Retina (tissue), 1 donor: ENCODE measurements at places on chromosomes 13 and 19.

DNA sequence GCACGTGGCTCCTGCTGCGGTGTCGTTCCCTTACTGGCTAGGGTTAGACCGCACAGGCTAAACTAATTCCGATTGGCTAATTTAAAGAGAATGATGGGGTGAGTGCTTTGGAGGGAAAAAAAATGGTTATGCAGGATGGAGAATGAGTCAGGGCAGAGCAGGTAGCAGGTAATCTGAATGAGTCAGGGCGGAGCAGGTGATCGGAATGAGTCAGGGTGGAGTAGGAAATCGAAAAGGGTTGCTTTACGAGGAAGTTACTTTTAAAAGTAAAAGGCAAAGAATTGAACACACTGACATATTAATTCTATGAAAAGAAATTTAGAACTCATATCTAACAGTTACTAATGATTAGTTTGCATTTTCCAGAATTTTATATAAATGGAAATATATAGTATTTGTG, 335.5 kb downstream of the FOXO1 start:
- DNase-seq: no peak

- DNase-seq: peak; percentile 6
Measured at GRCh38 chr13:104875038-104875754, 1660.3 kb downstream of the EFNB2 start.

GRCh38 chr19:4455719-4456475, 1.7 kb downstream of the UBXN6 start:
- peak; percentile 34 for DNase-seq

GRCh38 chr19:4198467-4199126, 16.1 kb downstream of the ANKRD24 start:
- no peak for DNase-seq

- DNase-seq: no peak
Measured at GRCh38 chr13:102699504-102699903, 4.7 kb upstream of the METTL21C start.

- no peak for DNase-seq
Measured at GRCh38 chr13:111548301-111548700, 227.9 kb downstream of the TEX29 start.

DNA sequence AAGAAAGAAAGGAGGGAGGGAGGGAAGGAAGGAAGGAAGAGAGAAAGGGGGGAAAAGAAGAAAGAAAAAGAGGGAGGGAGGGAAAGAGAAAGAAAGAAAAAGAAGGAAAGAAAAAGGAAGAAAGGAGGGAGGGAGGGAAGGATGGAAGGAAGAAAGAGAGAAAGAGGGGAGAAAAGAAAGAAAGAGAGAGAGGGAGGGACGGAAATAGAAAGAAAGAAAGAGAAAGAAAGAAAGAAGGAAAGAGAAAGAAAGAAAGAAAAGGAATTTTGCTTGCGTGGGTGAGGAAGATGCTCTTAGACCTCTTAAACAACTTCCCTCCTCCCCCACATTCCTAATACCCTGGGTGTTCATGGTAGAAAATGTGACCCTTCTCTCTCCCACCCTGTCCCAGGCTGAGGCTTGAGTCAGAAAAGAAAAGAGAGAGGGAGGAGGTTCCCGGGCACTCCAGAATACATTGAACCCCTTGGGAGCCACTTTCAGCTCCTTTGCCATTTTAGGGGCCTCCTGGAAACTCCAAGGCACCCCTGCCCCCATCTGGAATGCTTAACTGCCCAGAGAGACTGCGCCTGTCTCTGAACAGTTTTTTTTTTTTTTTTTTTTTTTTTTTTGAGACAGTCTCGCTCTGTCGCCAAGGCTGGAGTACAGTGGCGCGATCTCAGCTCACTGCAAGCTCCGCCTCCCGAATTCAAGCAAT, 9.2 kb upstream of the KANK3 start:
- no peak for DNase-seq

DNA sequence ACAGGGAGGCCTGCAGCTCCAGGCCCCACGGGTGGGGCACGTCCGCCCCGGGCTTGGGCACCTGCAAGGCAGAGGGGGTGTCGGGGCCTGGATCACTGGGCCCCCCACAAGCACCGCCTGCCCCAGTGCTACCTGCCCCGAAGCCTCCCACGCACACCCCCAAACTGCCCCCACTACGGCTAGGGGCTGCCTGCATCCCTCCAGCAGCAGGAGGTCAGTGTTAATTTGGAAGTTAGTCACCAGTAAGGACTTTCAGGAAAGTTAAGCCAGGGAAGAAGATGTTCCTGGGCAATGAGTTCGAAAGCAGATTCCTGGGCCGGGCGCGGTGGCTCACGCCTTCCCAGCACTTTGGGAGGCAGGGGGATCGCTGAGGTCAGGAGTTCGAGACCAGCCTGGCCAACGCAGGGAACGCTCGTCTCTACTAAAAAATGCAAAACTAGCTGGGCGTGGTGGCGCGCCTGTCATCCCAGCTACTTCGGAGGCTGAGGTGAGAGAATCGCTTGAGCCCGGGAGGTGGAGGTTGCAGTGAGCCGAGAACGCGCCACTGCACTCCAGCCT, 5.5 kb downstream of the PEAK3 start:
- DNase-seq: no peak

GRCh38 chr13:86846501-86846900, 824.7 kb upstream of the SLITRK5 start:
- DNase-seq: no peak

DNA sequence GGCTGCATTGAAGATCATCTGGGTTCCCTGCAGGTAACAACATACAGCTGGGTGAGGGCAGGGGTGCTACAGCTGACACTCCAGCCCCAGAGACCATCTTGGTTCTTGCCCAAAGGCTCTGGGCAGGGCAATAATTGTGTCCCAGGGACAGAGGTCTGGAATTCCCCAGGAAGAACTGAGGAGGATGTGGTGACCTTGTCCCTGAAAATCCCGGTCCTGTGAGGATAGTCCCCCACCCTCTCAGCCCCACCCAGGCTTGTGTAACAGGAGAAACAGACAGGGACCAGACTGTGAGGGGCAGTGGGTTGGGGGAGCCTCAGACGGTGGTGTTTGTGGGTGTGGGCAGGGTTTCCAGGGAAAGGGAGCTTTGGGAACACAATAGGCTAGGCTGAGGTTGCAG, 63.5 kb downstream of the COLGALT1 start:
- DNase-seq: no peak

GRCh38 chr19:46721269-46722003, 4.5 kb upstream of the PRKD2 start:
- DNase-seq: no peak

DNA sequence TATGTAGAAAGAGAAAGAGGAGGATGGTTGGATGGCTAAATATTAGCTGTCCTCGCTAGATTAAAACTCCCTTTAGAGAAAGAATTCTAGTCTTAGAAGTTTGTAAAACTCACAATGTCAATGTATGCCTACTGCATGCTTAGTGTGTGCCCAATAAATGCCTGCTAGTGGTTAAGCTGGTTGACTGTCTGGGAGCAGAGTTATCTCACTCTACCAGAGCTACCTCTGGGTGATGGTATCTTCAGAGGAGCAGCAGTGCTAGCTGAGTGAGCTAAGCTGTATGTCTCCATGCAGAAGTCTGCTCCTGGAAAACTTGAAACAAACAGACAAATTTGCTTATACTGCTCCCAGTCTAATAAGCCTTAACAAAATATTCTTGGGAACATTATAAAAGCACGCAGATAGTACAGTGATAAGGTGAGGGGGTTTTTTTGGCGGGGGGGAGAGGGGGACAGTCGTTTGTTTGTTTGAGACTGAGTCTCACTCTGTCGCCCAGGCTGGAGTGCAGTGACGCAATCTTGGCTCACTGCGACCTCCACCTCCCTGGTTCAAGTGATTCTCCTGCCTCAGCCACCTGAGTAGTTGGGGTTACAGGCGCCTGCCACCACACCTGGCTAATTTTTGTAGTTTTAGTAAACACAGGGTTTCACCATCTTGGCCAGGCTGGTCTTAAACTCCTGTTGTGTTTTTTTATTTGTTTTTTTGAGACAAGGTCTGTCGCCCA, 202.8 kb upstream of the TSC22D1 start:
- no peak for DNase-seq

- no peak for DNase-seq
Measured at GRCh38 chr19:10773969-10774368, 56.1 kb downstream of the DNM2 start.

GRCh38 chr13:73672492-73672891, 461.7 kb downstream of the KLF12 start:
- DNase-seq: no peak

GRCh38 chr13:103436057-103436654, 369.9 kb upstream of the SLC10A2 start:
- no peak for DNase-seq

GRCh38 chr13:83622422-83622784, 259.9 kb downstream of the SLITRK1 start:
- DNase-seq: no peak

- no peak for DNase-seq
Measured at GRCh38 chr13:49580980-49581680, 4.2 kb downstream of the RCBTB1 start.

DNA sequence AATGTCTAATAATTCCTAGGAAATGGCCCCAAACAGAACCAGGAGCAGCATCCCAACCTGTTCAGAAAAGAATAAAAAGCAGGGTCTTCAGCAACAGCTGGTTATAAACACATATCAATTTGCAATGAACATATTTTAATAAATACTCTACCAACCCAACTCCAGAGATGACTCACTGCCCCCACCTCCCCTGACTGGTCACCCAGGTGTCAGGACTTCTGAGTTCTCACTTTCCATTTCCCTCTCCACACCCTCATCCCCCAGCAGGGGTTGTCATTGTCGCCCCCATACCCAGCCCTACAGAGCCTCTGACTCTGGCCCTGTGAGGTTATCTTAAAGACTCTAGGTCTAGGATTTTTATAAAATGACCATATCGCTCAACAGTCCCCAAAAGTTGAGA, 6.9 kb downstream of the SERPINE3 start:
- DNase-seq: no peak

DNA sequence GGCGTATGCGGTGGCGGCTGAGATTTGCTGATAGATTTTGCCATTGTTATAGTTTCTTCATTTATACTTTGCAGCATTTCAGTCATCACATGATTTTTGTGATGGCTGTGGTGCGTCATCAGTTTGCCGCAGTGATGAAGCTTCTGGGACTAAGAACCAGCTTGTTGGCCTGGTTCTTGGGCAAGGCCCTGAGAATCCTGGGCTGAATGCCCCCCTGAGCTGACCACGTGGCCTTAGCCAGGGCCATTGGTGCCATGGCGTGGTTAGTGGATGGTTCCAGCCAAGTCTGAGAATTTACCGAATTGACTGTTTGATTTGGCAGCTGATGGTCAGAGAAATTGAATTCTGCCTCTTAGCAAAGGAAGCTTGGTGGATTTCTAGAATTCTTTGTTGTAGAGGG, 17.8 kb downstream of the GATAD2A start:
- DNase-seq: no peak

DNA sequence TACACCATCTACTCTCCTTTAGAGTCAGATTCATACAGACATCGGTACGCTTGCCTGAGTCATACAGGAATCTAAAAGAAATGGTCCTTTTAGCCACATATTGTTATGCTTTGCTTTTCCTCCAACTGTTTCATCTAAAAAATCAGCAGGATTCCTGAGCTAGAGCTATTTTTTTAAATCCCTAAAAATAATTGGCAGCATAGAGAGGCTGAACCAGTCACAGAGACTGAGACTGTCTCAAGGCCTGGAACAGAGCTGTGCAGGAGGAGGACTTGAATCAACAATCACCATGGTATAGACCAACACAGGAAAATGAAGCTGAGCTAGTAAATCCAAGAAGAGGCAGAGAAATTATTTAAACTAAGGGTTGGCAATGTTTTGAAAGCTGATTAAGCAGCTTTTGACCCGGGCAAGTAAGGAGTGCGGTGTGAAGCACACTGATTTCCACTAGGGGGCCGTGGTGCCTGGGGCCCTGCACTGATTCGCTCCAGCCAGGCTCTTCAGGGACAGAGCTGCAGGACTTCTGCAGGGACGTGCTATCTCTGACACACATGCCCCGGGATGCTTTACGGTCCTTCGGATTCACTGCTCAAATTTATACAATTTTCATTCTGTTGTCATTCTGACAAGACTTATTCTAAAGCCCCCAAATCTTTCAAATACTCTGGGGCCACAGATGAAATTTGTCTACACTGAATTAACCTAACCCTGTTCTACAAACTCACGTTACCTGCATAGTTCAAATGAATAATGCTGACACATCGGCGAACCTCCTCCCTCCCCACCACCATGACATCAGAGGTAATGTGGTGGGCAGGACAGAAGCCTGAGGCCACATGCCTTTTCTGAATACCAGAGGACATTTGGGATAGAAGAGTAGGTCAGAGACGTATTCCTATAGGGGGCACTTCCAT, 87.6 kb upstream of the SLC15A1 start:
- peak; percentile 57 for DNase-seq

- no peak for DNase-seq
Measured at GRCh38 chr13:86765462-86765861, 905.7 kb upstream of the SLITRK5 start.

DNA sequence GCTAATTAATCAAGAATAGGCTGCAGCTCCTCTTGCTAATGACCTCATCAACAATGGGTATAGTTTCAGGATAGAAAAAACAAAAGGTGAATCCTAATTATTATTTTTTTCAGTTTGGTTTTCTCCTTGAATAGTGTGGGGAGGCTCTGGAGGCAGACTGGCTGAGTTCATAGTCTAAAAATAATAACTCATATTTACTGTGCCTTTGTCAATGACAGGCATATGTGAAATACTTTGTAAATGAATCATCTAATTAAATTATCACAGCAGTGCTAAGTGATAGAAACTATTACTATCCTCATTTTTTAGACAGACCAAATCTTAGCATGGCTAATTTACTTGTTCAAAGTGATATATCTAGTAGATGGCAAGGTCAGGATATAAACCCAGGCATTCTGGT, 1261.0 kb upstream of the SLC10A2 start:
- DNase-seq: peak; percentile 4

- DNase-seq: no peak
Measured at GRCh38 chr19:58154287-58154678, 3.7 kb upstream of the ZNF329 start.

GRCh38 chr13:81480634-81481033, 1139.7 kb upstream of the SPRY2 start:
- peak; percentile 12 for DNase-seq
